ENCODE measurements at places on chromosomes 4 and X. TPM values are rescaled to one million over a fixed set of nuclear protein-coding genes. Genes with fewer than 3 reads are reported as not detected.

The TMSB15C gene
- total RNA-seq: 0.11 TPM

The TCEAL6 gene
- not detected for total RNA-seq

The AFAP1 gene
- 84.9 TPM for total RNA-seq

The STK26 gene
- total RNA-seq: 1.8 TPM

The KIAA1210 gene
- under 0.01 TPM for total RNA-seq

The SLC6A14 gene
- total RNA-seq: not detected

The SLC16A2 gene
- 10.7 TPM for total RNA-seq

The GNL3L gene
- total RNA-seq: 15.4 TPM

The PDK3 gene
- total RNA-seq: 31.1 TPM

The SSX2 gene
- not detected for total RNA-seq

The GABRG1 gene
- total RNA-seq: under 0.01 TPM

GRCh38 chr4:186693159-186693815 lies 30.4 kb downstream of the FAT1 start:
- no peaks in the 10 kb centered on the region for H3K36me3 ChIP-seq
- no peak overlapping the region for H3K4me3 ChIP-seq

DNA sequence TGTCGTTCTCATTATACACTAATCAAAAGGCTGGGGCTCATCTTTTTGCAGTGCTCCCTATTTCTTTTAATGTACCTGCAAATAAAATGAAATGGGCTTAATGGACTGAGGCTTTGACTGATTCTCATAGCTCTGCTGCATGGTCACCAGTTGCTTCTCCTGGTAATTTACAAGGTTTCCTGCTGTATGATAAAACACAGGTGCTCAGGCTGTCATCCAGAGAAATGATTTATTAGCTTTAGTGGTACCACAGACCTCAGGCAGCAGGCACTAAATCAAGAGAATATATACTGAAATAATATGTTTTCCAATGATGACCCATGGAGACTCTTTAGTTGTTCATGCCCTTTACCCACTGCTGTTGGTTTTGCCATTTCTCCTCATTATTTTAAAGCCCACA lies 137.7 kb downstream of the C4orf33 start:
- no peaks in the 10 kb centered on the region for H3K27me3 ChIP-seq
- no peak overlapping the region for H3K27ac ChIP-seq
- no peaks in the 10 kb centered on the region for H3K4me1 ChIP-seq
- H3K4me3 ChIP-seq: no peak overlapping the region
- H3K36me3 ChIP-seq: no peaks in the 10 kb centered on the region

- no peaks in the 10 kb centered on the region for H3K4me1 ChIP-seq
- H3K27ac ChIP-seq: no peak overlapping the region
Measured at GRCh38 chr4:13174001-13174400, 310.1 kb downstream of the RAB28 start.

DNA sequence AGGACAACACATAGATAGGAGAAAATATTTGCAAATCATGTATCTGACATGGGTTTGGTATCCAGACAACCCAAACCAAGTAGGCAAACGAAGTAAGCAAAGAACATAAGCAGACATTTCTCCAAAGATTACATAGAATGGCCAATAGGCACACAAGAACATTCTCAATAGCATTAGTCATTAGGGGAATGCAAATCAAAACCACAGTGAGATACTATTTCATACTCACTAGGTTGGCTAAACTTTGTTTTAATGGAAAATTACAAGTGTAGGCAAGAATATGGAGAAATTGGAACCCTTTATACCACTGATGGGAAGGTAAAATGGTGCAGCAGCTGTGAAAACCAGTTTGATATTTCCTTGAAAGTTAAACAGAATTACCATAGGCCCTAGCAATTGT lies 74.7 kb downstream of the CHRNA9 start:
- H3K27ac ChIP-seq: no peak overlapping the region
- H3K27me3 ChIP-seq: no peaks in the 10 kb centered on the region
- H3K36me3 ChIP-seq: no peaks in the 10 kb centered on the region

GRCh38 chr4:148986951-148987350 lies 544.7 kb upstream of the NR3C2 start:
- H3K27me3 ChIP-seq: no peaks in the 10 kb centered on the region
- no peaks in the 10 kb centered on the region for H3K36me3 ChIP-seq
- H3K4me1 ChIP-seq: no peaks in the 10 kb centered on the region
- H3K4me3 ChIP-seq: no peak overlapping the region

GRCh38 chr4:150457802-150458201 lies 124.1 kb upstream of the MAB21L2 start:
- no peaks in the 10 kb centered on the region for H3K36me3 ChIP-seq
- no peak overlapping the region for H3K4me3 ChIP-seq

DNA sequence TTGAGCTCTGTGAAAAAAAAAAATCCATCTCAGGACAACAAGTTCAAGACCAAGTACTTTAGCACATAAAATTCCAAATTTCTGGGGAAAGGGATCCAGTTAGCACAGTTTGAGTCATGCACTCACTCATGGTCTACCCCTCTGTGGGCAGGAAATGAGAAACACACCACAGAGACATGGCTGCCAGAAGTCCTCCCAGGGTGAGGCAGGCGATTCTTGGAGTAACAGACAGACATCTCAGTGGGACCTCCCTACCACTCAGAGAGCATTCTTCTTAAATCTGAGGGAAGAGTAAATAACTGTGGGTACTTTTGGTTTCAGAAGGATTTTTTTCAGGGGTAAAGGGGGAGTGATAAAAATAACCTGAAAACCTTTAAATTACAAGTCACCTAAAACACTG lies 14.1 kb downstream of the CXCL1 start:
- DNase-seq: no peak
- H3K4me3 ChIP-seq: no peak overlapping the region
- no peaks in the 10 kb centered on the region for H3K36me3 ChIP-seq
- no peaks in the 10 kb centered on the region for H3K27me3 ChIP-seq
- no peak overlapping the region for H3K27ac ChIP-seq
- H3K4me1 ChIP-seq: no peaks in the 10 kb centered on the region

DNA sequence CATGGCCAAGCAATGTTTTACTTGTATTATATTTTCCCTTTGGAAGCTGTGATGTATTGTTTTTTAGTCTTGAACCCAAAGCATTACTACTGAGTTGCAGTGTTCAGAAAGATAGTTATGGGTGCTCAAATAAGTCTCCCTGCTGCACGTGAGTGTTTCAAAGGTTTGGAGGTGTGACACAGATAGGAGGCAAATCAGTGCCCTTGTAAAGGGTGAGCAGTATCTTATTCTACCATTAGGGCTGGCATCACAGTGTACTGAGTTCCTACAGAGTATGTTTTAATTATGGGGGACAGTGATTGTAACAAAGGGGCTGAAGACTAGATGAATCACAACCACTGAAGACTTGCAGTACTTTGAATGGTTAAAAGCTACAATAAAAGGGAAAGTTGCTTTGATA lies 38.3 kb downstream of the NOCT start:
- H3K4me3 ChIP-seq: no peak overlapping the region
- DNase-seq: no peak
- H3K27me3 ChIP-seq: no peaks in the 10 kb centered on the region
- H3K36me3 ChIP-seq: peaks cover 37% of the 10 kb centered on the region
- H3K27ac ChIP-seq: no peak overlapping the region

DNA sequence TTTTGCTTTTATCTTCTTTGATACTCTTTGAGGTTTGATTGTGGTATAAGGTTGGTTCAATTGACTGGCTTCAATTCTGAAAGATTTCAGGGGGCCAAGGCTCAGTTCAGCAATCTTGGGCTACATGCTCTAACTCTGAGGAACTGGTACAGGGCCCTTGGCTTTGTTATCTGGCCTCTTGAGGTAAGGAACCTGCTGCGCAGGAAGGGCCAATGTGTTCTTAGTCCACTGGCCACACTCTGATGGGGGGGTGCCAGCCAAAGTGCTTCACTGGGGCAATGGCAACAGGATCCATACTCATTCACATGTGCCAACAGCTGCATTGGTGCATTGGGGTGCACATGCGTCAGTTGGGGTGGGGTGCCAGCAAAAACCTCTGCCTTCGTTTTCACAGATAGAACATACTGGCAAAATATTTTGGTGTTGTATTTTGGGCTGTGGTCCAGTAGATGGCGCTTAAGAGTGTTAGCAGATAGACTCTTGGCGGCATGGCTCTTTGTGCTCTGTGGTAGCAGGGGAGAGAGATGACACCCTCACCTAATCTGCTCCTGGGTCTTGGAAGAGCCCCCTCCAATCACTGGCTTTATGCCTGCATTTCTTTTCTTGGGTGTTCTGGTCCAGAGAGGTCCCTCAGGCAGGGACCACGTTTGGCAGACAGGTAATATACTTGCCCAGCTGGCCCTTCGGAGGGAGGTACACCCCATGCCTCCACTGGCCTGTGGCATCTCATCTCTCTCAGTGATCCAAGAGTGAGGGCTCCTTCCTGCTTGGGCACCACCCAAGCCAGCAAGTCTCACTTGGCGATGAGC lies 42.9 kb downstream of the NDST3 start:
- no peaks in the 10 kb centered on the region for H3K4me1 ChIP-seq
- no peaks in the 10 kb centered on the region for H3K27me3 ChIP-seq
- H3K4me3 ChIP-seq: no peak overlapping the region
- no peak for DNase-seq
- no peaks in the 10 kb centered on the region for H3K36me3 ChIP-seq

DNA sequence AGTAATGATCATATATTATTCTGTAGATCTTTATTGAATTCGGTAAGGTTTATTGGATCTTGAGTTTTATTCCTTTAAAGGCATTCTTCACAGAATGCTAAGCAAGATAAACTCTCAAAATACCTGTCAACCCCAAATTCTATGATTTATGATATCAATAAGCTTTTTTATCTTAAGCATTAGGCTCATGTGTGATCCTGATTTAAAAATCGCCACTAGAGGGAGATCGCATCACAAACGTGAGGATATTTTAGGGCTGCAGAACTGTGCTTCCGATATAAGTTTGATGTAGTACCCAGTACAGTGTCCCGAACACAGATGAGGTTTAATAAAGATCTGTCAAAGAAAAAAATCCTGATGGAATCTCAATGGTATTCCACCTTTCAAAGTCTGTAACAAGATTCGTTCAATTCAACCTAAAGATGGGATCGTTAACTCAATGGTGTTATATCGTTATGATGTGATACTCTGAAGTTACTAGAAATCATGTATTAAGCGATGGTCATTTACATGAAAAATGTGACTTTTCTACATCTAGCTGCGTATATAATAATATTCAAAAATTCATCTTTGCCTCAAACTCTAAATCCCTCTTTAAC lies 169.0 kb downstream of the CORIN start:
- H3K4me3 ChIP-seq: no peak overlapping the region
- H3K36me3 ChIP-seq: no peaks in the 10 kb centered on the region
- no peak overlapping the region for H3K27ac ChIP-seq
- H3K27me3 ChIP-seq: no peaks in the 10 kb centered on the region
- no peaks in the 10 kb centered on the region for H3K4me1 ChIP-seq

DNA sequence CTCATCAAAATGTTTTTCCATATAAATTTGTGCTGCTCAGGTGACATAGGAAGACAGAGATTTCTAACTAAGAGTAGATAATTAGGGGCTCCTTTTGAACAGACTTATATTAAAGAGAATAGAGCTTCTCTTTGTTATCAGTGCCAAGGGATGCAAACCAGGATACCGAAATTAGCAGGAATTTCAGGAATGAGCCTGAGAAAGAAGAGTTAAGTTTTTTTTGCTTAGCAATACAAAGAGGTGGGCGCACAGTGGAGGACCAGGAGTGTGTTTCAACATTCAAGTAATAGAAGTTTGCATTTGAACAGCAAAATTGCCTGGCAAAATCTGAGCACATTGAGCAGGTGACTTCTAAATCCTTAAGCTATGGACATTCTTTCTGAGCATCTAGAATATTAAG lies 541.3 kb downstream of the GBA3 start:
- no peak overlapping the region for H3K27ac ChIP-seq
- H3K4me1 ChIP-seq: no peaks in the 10 kb centered on the region
- no peaks in the 10 kb centered on the region for H3K36me3 ChIP-seq

DNA sequence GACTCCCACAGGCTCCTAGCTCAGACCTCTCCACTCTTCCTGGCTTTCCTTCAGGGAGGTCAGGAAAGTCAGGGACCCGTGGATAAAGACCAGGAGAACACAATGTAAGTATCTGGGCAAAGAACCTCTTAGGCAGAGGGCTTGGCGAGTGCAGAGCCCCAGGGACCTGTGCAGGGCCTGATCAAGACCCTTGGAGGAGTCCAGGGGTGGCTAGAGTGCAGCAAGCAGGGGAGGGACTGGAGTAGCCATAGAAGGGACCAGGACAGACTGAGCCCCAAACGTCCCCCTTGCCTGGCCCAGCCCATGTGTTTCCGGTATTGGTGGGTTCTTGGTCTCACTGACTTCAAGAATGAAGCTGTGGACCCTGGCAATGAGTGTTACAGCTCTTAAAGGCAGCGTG lies 5.9 kb upstream of the TNIP2 start:
- H3K27ac ChIP-seq: peak overlapping the region; percentile 63
- H3K4me1 ChIP-seq: no peaks in the 10 kb centered on the region
- no peak for DNase-seq
- no peaks in the 10 kb centered on the region for H3K36me3 ChIP-seq
- no peak overlapping the region for H3K4me3 ChIP-seq
- no peaks in the 10 kb centered on the region for H3K27me3 ChIP-seq

- no peaks in the 10 kb centered on the region for H3K36me3 ChIP-seq
- no peak overlapping the region for H3K27ac ChIP-seq
- H3K27me3 ChIP-seq: peaks cover 4% of the 10 kb centered on the region
- DNase-seq: no peak
- H3K4me1 ChIP-seq: no peaks in the 10 kb centered on the region
Measured at GRCh38 chr4:6324999-6325787, 55.5 kb downstream of the WFS1 start.

DNA sequence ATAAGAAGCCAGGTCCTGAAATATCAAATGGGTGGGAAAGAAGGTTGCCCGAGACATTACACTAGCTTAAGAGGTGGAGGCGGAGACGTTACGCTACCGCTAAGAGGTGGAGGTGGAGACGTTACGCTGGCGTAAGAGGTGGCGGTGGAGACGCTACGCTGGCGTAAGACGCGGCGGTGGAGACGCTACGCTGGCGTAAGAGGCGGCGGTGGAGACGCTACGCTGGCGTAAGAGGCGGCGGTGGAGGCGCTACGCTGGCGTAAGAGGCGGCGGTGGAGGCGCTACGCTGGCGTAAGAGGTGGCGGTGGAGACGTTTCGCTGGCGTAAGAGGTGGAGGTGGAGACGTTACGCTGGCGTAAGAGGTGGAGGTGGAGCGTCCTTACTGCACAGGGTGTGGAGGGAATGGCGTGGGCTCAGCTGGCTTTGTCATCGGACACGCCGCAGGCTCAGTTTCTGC lies 12.8 kb downstream of the CYP4V2 start:
- peak overlapping the region; percentile 55 for H3K27ac ChIP-seq
- H3K36me3 ChIP-seq: peaks cover 4% of the 10 kb centered on the region
- H3K4me3 ChIP-seq: peak overlapping the region; percentile 40

GRCh38 chr4:139027776-139028175 lies 12.2 kb downstream of the NOCT start:
- H3K4me3 ChIP-seq: no peak overlapping the region
- H3K27me3 ChIP-seq: no peaks in the 10 kb centered on the region
- no peak for DNase-seq
- no peaks in the 10 kb centered on the region for H3K36me3 ChIP-seq
- H3K4me1 ChIP-seq: no peaks in the 10 kb centered on the region
- no peak overlapping the region for H3K27ac ChIP-seq

DNA sequence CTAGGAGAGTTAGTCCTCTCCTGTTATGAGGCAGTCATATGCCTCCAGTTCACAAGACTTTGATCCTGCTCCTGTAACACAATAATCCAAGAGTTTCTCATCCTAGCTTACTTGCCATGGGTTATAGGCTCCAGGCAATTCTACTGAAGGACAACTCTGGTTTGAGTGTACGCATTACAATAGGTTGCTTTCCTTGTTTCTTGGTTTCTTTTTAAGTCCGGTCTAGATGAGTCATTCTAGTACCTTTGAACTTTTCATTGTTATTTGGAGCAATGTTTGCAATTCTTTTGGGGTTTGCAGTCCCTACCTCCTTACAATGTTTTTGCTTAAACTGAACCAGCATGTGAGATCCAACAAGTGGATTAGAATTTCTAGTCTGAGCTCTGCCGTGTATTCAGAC lies 109.1 kb downstream of the ANAPC4 start:
- no peak overlapping the region for H3K27ac ChIP-seq
- H3K27me3 ChIP-seq: no peaks in the 10 kb centered on the region
- no peak overlapping the region for H3K4me3 ChIP-seq
- no peaks in the 10 kb centered on the region for H3K4me1 ChIP-seq
